ENCODE measurements at places on chromosomes 5 and 9.
A peak's percentile ranks its signal among the peaks of the same experiment; 100 is the strongest.

DNA sequence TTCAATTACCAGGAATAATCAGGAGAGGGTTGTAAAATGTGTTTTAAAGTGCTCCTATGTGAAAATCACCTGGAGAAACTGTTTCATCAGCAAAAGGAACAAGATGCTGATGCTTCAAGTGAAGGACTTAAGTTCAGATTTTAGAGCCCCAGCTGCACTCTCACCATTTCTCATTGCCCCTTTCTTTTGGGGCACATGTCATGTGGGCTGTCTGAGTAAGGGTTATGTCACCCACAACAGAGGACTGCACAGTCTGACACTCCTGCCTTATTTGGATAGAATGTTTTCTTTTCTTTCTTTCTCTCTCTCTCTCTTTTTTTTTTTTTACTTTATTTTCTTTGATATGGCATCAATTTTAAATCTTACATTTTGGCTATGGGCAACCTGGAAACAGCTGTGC lies 204.1 kb upstream of the EFNA5 start:
- DNase-seq, result no peak

- no peak for DNase-seq
Measured at GRCh38 chr5:119131530-119132304, 60.8 kb downstream of the DMXL1 start.

DNA sequence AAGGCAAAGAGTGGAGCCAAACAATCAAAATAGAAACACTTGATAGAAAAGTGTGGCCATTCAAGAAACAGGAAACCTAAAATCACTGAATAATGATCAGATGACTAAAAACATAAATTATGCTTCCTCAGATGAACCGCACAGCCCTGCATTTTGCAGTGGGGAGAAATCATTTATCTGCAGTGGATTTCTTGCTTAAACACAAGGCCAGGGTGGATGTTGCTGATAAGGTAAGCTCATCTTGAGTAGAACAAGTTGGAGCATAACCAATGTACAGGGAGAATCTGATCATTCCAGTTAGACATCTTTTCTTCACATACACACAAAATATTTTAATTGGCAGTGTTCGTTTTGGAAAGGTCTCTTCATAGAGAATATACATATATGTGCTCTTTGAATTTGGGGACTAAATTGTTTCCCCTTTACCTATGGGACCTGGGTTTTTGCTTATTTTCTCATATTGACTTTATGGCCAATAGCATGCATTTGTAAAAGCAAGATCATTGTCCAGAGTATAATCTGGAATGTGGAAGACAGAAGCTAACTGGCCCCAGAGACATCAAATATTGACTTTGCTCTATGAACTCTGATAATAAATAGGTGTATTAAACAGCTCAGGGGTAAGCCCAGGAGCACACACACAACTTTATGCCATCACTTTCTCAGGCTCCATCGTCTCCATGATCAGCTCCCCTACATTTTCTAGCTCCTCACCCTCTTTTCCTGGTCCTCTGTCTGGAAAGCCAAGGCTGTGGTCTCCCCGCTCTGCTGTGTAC lies 9.1 kb downstream of the ANKDD1B start:
- DNase-seq, result peak; percentile 23

DNA sequence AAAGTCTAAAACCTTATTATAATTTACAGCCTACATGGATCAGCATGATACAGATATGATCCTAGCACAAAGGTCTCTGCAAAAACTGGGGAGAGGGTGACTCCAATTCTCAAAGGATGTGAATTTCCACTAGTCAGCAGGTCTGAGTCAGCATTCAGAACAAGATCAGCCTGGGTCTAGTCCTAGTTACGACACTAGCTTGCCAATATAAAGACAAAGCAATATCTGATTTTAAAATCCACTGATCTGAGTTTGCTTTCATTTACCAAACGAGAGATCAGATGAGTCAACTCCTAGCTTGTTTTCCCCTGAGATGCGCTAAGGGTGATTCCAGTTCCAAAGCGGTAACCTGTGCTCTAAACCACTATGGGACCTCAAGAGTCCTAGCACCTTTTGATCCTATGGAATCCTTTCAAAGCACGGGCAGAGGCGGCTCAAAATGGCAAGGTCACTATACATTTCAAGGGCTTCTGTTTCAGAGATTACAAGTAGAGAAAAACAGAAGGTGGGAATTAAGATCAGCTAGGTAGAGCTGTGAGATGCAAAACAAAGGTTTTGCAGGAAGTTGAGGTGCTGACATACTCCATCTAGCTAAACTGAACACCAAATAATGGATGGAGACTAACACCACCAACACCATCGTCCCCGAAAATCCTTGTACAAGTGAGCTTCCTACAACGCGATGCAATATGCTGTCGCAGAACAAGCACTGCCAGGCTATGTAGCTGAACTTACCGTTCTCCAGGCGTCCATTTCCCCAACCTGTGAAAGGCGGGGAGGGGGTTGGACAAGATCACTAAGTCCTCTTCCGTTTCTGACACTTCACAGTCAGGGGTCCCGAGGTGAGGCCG lies 906 bp downstream of the SLC25A51 start:
- peak; percentile 58 for DNase-seq

- no peak for DNase-seq
Measured at GRCh38 chr5:109328626-109329025, 81.1 kb downstream of the PJA2 start.

GRCh38 chr9:85742597-85742936 lies 813 bp upstream of the AGTPBP1 start:
- peak; percentile 45 for DNase-seq

DNA sequence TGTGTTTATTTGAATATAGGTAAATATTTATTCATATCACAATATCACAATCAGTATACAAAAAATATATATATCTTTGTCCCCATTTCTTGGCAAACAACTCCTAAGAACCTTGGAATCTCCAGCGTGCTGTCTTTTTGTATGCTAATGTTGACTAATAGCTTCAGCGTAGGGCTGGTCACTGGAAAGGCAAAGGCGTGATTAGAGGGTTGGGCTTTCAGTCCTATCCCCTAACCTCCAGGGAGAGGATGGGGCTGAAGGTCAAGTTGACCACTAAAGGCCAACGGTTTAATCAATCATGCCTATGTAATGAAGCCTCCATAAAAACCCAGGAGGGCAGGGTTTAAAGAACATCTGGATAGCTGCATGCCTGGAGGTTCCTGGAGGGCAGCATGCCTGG lies 79.6 kb upstream of the BNC2 start:
- DNase-seq, result no peak

GRCh38 chr9:129311643-129312042 lies 133.6 kb upstream of the IER5L start:
- DNase-seq, result no peak

DNA sequence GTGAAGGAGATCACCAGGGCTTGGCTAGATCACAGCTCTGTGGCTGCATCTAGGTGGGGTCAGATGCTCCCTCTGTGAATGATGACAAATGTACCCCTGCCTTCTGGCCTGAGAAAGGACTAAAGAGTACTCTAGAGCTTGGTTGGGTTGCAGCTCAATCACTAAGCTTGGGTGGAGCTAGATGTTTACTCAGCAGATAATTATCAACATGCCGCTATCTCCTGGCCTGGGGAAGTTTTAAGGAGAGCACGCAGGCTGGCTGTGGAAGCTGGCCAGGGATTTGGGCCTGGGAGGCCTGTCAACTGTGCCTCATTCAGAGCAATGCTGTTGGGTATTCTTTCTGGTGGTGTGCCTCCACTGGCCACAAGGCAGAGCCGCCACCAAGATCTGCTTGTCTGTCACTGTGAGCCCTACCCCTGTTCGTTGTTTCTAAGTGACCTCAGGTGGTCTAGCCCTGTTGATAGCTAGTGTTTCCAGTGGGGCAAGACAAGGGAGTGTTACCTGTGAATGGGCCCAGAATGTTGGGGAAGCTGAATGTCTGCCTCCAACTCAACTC lies 181.7 kb downstream of the ADGRV1 start:
- no peak for DNase-seq

DNA sequence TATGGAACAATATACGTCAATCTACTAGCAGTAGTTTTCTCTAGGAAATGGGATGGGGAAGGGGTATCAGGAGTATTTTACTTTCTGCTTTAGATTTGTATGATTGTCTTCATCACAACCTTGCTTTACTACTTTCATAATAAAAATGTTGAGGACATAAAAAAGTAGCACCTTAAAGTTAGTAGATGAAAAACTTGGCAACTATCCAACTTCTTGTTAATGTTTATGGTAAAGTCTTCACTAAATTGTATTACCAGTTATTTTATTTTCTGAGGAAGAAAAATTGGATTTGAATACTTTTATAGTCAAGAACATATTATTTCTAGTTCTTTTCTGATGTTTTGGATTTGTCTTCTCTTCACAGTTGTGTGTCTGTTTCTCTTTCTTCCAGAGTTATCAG lies 372.1 kb downstream of the ARRDC3 start:
- DNase-seq, result no peak

DNA sequence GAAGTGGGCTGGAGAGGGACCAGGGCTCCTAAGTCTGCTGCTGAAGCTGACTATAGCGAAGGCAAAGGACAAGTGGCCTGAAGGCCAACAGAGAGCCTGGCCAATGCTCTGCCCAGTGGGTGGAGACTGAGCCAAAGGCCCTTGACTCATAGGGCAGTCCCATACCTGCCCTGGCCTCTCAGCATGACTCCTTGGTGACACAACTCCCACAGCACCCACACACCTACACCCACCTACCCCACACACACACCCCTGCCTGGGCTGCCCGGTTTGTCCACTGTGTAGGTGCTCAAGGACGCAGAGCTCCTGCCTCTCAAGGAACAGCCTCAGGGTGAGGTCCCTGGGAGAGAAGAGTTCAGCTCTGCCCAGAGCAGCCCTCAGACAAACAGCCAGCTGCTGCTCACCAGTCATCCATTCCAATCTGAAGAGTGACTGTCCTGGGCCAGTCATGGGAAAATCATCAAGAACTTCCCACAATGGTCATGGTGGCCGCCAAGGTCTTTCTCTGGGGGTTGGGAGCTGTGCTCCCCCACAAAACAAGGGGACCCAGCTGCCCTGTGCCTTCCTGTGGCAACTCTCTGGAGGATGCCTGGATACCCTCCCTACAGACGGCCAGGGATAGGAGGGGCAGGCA lies 5.0 kb downstream of the TNIP1 start:
- DNase-seq, result no peak

- DNase-seq, result no peak
Measured at GRCh38 chr5:150603491-150603890, 37.0 kb upstream of the SYNPO start.

- no peak for DNase-seq
Measured at GRCh38 chr5:135883441-135883840, 12.2 kb downstream of the IL9 start.

- no peak for DNase-seq
Measured at GRCh38 chr5:130773813-130774212, 391.2 kb downstream of the HINT1 start.

Data from erythroblast (primary cell).